ENCODE measurements at places on chromosomes 7 and 10. TPM values are rescaled to one million over a fixed set of nuclear protein-coding genes. Genes with fewer than 3 reads are reported as not detected.

GRCh38 chr10:77925410-77925794, 1.2 kb downstream of the DLG5 start:
- H3K27me3 ChIP-seq, result peaks cover 41% of the 10 kb centered on the region
- DNase-seq, result no peak
- H3K4me1 ChIP-seq, result peaks cover 12% of the 10 kb centered on the region
- H3K36me3 ChIP-seq, result no peaks in the 10 kb centered on the region
- peak overlapping the region; percentile 48 for H3K4me3 ChIP-seq

DNA sequence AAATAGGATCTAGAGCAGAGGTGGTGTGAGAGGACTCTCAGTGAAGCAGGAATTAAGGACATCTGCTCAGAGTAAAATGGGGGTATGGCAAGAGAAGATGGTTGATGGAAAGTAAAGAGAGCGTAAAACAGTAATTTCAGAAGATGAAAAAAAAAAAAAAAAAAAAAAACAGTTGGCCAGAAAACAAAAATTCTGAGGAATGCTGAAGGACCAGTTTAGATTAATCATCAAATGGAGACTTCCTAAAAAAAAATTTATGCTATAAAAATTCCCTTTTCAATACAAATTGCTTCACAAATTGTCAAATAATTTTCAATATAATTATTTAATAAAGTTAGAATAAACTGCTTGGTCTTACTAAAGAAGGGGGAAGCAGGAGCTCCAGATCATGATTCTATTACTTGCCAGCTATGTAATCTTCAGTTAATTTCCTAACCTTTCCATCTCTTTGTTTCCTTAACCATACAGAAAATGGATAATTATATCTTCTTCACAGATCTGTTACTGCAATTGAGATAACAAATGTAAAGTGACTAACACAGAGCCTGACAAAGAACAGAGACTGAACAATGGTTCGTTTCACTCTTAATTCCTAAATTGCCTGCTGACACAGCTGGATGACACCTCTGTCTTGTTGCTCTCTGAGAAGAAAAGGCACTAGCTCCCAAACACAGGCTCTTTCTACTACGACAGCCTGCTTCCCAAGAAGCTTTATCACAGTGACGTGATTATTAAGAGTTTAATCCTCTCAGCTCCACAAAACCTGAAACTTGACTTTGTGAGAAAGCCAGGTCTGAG, 64.9 kb upstream of the GPR22 start:
- H3K27me3 ChIP-seq, result no peaks in the 10 kb centered on the region
- no peaks in the 10 kb centered on the region for H3K4me1 ChIP-seq

Gene LMOD2
- total RNA-seq, result not detected

GRCh38 chr10:33193701-33194521, 140.6 kb downstream of the NRP1 start:
- H3K27ac ChIP-seq, result no peak overlapping the region
- no peak for DNase-seq
- peaks cover 17% of the 10 kb centered on the region for H3K27me3 ChIP-seq
- H3K4me1 ChIP-seq, result peaks cover 4% of the 10 kb centered on the region
- H3K36me3 ChIP-seq, result no peaks in the 10 kb centered on the region

DNA sequence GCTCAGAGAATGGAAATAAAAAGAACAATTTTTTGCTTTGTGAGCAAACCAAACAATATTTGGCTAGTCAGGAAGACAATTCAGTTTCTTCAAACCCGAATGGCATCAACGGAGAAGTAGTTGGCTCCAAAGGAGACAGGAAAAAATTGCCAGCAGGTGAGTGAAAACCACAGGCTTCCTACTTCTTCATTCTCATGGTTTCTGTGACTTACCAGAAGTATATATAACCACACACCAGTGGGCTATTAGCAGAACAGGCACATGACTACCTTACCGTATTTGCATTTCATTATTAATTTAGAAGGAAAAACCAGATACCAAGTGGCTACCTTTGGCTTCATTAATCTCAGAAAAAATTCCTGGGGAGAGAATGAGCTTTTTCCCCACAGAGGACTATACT, 8.8 kb downstream of the TDRD1 start:
- H3K36me3 ChIP-seq, result no peaks in the 10 kb centered on the region
- no peak overlapping the region for H3K27ac ChIP-seq
- H3K27me3 ChIP-seq, result peaks cover 32% of the 10 kb centered on the region
- no peaks in the 10 kb centered on the region for H3K4me1 ChIP-seq
- H3K4me3 ChIP-seq, result no peak overlapping the region

- no peaks in the 10 kb centered on the region for H3K27me3 ChIP-seq
- peaks cover 6% of the 10 kb centered on the region for H3K36me3 ChIP-seq
- no peak overlapping the region for H3K27ac ChIP-seq
- peaks cover 7% of the 10 kb centered on the region for H3K4me1 ChIP-seq
- no peak for DNase-seq
Measured at GRCh38 chr10:74925291-74925690, 98.9 kb downstream of the KAT6B start.

Gene STK31
- total RNA-seq, result 0.18 TPM

DNA sequence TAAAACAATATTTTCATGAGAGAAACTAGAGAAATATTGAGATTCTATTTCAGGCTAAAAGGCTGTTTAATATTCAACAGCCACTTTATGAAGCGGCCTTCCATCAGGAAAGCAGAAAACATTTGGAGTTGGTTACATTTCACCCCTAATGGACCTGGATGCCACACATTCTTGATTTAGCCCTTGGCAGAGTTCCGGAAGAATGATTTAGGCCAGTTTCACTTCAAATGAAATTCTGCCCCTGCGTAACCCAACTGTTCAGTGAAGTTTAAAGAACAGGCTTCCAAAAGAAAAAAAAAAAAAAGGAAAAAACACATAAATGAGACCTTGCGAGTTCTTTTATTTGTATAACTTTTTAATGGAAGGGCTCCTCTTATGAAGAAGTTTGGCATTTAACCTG, 239.2 kb upstream of the AKR1E2 start:
- no peak overlapping the region for H3K4me3 ChIP-seq
- DNase-seq, result no peak
- H3K4me1 ChIP-seq, result no peaks in the 10 kb centered on the region
- no peaks in the 10 kb centered on the region for H3K27me3 ChIP-seq

DNA sequence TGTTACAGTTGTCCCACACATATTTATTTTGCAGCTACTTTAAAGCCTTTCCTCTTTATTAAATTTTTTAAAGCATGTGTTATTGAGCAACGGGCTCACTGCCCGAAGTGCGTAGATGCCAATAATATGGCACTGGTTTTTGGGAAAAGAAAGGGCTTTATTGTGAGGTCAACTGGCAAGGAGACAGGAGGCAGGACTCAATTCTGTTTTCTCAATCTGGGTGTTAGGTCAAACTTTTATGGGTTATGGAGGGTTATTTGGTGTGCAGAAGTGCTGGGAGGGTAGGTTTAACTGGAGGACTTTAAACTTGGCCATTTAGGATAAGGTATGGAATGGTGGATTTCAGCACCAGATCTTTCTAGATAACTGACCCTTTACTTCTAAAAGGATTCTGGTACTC, 183.6 kb downstream of the LRRC4 start:
- H3K27ac ChIP-seq, result no peak overlapping the region
- peaks cover 25% of the 10 kb centered on the region for H3K4me1 ChIP-seq
- H3K27me3 ChIP-seq, result no peaks in the 10 kb centered on the region
- DNase-seq, result no peak

DNA sequence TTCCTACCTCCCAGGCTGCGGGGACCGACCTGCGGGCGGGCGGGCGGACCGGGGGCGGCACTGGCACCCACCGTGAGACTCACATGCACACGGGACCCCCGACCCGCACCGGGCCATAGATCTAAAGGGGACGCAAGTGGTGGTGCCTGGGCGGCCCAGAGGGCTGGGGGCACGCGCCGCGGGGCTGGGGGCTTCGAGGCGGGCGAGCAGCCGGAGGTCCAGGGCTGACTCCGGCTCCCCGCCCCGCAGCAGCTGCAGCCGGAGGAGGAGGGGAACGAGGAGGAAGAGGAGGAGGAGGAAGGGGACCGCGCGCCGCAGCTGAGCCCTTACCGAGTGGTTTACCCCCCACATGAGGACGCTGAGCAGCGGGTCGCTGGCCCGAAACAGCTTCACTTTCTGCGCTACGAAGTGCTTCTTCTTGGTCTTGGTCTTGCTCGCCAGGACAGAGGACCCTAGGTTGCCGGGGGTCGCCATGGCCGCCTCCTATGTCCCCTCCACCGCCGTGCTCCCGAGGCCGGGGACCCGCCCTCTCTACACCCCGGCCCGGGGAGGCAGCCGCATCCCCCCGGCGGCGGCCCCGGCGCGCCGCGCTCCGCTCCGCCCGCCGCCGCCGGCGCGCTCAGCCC, 412 bp downstream of the PIP4K2A start:
- H3K27me3 ChIP-seq, result no peaks in the 10 kb centered on the region
- peak overlapping the region; percentile 85 for H3K4me3 ChIP-seq
- peak overlapping the region; percentile 72 for H3K27ac ChIP-seq
- H3K4me1 ChIP-seq, result peaks cover 33% of the 10 kb centered on the region

GRCh38 chr10:34960983-34961382, 129.2 kb downstream of the CUL2 start:
- H3K27ac ChIP-seq, result no peak overlapping the region
- H3K4me1 ChIP-seq, result no peaks in the 10 kb centered on the region
- DNase-seq, result no peak
- H3K36me3 ChIP-seq, result no peaks in the 10 kb centered on the region
- no peak overlapping the region for H3K4me3 ChIP-seq
- no peaks in the 10 kb centered on the region for H3K27me3 ChIP-seq

Gene GBF1
- 43.1 TPM for total RNA-seq

DNA sequence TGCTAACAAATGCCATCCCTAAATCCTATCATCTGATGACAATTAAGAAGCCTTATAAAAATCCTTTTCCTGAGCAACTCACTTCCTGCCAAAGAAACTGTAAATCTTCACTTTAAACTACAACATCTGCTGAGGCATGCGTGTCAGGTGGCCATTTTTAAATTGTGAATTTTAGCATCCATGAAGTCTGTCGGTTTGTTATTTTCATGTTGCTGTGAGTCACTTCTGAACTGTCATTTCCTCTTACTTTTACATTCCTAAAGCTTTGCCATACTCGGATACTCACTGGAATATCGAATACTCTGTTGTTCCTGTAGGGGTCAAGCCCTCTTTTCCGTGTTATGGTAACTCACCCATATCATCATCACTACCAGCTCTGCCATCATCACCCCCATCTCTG, 34.3 kb upstream of the TMEM26 start:
- H3K36me3 ChIP-seq, result no peaks in the 10 kb centered on the region
- DNase-seq, result no peak
- no peaks in the 10 kb centered on the region for H3K27me3 ChIP-seq
- H3K4me1 ChIP-seq, result no peaks in the 10 kb centered on the region

DNA sequence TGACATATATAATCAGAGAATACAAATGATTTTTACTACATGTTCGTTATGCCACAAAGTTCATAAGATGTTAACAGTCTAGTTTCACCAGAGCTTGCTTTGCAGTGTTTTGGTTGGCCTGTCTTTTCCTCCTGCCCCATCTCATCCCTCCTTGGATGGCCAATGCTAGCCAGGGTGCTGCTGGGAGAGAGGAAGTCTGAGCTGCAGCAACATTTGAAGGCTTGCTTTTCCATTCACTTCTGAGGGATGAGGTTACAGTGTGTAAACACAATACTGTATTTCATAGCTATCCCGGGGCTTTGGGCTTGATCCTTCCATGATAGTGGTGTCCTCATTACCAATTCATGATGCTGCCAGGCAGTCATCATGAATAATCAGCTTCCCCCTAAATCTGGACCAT, 170.5 kb downstream of the RAB11FIP2 start:
- H3K36me3 ChIP-seq, result no peaks in the 10 kb centered on the region
- peaks cover 2% of the 10 kb centered on the region for H3K27me3 ChIP-seq
- H3K4me3 ChIP-seq, result no peak overlapping the region
- H3K27ac ChIP-seq, result no peak overlapping the region
- no peaks in the 10 kb centered on the region for H3K4me1 ChIP-seq

- peaks cover 2% of the 10 kb centered on the region for H3K36me3 ChIP-seq
- H3K27ac ChIP-seq, result no peak overlapping the region
- peaks cover 4% of the 10 kb centered on the region for H3K27me3 ChIP-seq
- DNase-seq, result no peak
Measured at GRCh38 chr10:16987976-16988610, 141.5 kb downstream of the CUBN start.

- peak overlapping the region; percentile 62 for H3K4me3 ChIP-seq
Measured at GRCh38 chr7:143002898-143003297, 24.0 kb downstream of the OR9A2 start.

Gene LIPF
- total RNA-seq, result not detected

GRCh38 chr10:43012578-43012977, 64.3 kb upstream of the RET start:
- H3K4me3 ChIP-seq, result no peak overlapping the region
- H3K27ac ChIP-seq, result no peak overlapping the region
- H3K27me3 ChIP-seq, result peaks cover 2% of the 10 kb centered on the region
- H3K4me1 ChIP-seq, result peaks cover 3% of the 10 kb centered on the region
- no peaks in the 10 kb centered on the region for H3K36me3 ChIP-seq

DNA sequence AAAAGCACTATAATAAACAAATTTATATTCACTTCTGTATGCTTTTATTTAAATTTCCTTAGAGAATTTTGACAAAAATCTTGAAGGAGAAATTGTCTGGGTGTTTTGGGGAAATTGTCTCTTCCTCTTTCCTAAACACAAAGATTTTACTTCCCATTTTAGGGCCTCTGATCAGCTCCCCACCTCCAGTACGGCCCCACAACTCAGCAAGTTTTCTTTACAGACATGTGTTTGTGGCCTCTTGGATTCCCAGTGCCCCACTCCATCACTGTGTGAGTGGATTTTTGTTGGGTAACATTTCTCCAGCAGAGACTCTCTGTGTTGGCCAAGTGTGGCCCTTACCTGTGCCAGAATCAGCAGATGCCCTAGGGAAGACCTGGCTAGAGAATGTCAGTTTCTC, 182.8 kb upstream of the CDC14C start:
- H3K36me3 ChIP-seq, result no peaks in the 10 kb centered on the region
- H3K4me3 ChIP-seq, result no peak overlapping the region
- H3K27me3 ChIP-seq, result no peaks in the 10 kb centered on the region
- no peaks in the 10 kb centered on the region for H3K4me1 ChIP-seq
- no peak for DNase-seq

- H3K27ac ChIP-seq, result no peak overlapping the region
- no peaks in the 10 kb centered on the region for H3K27me3 ChIP-seq
- peaks cover 9% of the 10 kb centered on the region for H3K4me1 ChIP-seq
- no peaks in the 10 kb centered on the region for H3K36me3 ChIP-seq
Measured at GRCh38 chr7:16412274-16413254, 8.8 kb downstream of the CRPPA start.

DNA sequence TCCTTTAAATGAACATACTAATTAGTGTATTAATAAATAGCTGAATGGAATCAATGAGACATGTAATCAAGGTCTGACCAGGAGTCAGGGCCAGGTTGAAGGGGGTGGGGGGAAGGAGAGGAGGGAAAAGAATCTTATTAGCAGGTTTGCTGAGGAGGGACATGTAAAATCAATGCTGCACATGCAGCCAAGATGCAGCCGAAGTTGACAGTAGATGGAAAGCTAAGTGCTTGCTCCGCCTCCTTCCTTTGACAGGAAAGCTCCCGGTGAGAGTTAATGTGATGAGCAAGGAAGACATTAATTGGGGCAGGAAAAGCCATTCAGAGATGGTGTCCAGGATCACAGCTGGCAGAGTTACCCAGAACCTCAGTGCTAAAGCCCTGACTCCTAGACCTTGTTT, 24.4 kb downstream of the PLXNA4 start:
- peaks cover 3% of the 10 kb centered on the region for H3K4me1 ChIP-seq
- H3K27ac ChIP-seq, result no peak overlapping the region
- H3K36me3 ChIP-seq, result no peaks in the 10 kb centered on the region
- no peak overlapping the region for H3K4me3 ChIP-seq
